AG09309 (cell line): ENCODE measurements at places on chromosomes 16 and 17.

DNA sequence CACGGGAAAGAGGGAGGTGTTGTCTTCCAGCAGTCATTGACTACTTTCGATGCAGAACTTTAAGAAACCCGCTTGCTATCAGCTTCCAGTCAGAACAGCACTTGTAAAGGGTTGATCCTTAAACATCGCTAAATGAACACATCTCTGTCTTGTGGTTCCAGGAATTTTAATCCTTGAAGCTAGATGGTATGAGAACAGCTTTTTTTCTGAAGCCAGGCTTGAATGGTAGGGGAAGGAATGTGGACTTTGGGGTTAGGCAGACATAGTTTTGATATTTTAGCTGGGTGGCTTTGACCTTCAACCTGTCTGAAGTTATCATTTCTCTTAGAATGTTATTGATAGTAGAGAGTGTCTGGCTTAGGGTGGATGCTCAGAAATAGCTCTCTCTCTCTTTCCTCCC lies 81.1 kb downstream of the RGS9 start:
- DNase-seq = no peak

DNA sequence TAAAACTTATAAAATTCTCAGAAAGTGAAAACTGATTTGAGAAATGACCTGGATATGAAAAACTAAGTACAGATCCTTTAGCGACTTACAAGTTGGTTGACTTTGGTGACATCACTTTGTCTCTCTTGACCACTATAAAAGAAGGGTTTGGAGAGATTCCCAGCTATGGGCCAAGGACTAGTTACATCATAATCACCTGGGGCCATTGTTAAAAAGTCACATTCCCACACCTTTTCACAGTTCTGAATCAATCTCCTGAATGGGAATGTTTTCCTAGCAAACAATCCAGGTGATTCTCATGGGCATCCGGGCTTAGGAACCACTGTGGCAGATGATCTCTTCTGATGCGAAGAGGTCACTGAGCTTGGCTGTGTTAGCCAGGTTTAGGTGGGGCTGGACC lies 620 bp upstream of the VWA3A start:
- DNase-seq = no peak

- DNase-seq = no peak
These were observed 227.8 kb downstream of the ZNF423 start for GRCh38 chr16:49628148-49628547.

GRCh38 chr17:42782166-42783061 lies 2.0 kb downstream of the WNK4 start:
- DNase-seq = no peak

DNA sequence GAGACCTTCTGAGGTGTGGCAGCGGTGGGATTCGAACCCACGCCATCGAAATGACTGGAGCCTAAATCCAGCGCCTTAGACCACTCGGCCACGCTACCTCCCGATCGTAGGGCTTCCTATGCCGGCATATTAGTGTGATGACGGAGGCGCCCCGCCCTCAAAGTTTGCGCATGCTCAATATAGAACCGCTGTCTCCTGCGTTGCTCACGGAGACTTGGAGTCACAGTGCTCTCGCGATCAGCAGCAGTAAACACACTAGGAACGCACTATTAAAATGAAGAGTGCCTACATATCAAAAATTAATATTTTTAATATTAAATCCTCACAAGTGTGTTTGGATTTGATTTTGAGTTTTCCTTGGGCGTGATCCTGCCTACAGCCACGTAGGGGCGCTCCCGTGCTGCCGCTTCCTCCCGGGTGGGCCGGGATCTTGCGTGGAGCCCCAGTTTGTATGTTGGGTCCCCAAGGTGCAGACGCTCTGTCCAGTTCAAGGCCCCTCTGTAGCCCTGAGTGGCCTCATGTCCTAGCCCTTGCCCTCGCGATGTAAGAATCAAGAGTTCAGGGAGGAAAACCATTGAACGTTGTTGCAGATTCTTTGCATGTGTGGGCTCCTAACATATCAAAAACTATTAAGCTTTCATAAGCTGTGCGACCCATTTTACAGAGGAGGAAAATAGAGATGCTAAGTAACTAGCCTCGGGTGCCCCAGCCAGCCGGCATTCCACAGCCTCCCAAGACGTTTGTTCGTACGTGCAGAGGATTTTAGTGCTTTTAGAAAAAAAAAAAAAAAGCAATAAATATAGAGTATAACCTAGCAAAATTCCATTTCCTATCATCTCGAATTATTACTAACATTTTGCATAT lies 10.2 kb upstream of the EEF2K start:
- peak; percentile 47 for DNase-seq

DNA sequence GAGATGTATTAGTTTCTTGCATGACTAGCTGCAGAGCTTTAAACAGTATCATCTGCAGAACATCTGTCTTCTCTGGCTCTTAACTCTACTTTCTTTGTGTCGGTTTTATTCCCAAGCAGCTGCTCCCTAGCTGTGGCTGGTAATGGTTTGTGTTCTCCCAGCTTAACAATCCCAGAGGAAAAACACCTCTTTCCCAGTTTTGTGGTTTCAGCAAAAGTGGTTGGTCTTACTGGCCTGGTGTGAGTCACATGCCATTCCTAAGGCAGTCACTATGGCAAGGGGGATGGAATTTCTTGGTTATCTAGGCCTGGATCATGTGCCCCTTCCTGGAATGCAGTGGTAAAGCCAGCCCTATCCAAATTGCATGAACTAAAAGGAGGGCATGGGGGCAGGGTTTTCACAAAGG lies 27.5 kb downstream of the OMG start:
- peak; percentile 99 for DNase-seq

DNA sequence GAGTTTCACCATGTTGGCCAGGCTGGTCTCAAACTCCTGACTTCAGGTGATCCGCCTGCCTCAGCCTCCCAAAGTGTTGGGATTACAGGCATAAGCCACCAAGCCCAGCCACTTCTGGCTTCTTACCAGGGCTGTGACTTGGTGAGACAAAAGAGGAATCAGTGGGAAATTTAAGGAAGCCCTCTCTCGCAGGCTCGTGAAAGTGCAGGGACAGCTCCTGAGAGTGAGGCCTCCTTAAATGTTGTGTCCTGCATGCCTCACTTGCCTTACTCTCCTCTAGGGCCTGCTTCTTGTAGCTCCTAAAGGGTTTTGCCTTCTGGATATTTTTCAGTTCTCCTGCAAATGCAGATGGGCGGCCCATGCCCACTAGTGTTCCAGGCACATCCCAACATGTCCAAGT lies 5.2 kb downstream of the AHSP start:
- no peak for DNase-seq

DNA sequence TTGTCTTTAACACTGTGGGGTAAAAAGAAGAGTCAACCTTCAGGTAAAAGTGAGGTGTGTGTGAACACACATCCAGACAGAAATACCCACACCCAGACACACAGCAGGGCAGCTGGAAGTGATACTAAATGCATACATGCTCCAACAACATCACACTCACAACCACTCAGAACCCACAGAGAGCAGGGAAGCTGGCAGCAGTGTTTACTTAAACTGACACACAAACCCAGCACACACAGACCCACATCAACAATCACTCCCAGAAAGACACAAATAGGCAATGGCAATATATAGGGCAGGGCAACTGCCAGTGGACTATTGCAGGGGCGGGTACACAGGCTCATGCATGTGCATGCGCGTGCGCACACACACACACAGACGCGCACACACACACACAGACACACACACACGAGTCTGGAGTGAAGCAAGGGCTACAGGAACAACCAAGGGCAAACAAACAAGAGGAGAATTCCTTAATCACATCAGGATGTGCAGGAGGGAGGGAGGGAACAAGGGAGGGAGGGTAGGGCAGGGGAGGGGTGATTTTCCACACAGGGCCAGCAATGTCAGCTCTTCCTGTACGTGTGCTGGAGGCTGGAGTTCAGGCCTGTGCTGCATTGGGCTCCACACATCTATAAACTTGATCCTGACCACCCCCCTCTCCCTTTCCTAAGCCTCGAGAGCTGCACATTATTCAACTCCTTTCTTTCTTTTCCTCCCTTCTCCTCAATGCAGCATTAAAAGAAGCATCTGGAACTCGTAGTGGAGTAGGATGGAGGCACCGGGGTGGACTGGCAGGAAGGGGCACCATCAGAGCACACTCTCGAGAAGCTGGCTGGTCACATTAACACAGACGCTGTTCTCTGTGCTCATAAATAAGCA lies 30.1 kb downstream of the HIC1 start:
- peak; percentile 89 for DNase-seq

DNA sequence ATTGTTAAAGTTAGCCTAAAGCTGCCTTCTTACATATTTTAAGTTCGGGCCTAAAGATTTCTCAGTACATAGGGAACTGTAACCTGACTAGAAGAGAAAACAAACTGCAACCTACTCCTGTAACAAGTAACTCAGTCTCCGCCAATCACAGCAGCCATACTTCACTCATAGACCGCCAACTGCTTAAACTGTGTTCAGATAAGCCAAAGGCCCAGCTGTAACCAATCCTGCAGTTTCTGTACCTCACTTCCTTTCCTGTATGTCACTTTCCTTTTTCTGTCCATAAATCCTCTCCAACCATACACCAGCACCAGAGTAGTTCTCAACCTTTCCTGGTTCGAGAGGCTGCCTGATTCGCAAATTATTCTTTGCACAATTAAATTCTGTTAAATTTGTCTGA lies 41.5 kb downstream of the GLG1 start:
- DNase-seq = no peak

GRCh38 chr17:27846042-27846655 lies 45.8 kb upstream of the NOS2 start:
- no peak for DNase-seq

DNA sequence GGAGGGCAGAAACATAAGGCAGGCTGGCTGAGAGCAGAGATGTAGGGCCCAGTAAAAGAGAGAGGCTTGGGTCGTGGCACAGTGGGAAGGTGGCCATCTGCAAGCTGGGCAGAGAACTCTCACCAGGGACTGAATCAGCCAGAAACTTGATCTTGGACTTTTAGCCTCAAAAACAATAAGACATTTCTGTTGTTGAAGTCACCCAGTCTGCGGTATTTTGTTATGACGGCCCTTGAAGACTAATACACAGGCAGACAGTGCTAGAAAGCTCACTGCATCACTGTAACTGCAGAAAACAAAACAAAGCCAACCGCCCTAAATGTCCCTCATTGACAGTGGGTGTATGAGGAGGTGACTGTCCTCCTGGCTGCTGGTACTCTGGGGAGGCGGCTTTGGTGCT lies 3.9 kb upstream of the JPH3 start:
- DNase-seq = no peak

DNA sequence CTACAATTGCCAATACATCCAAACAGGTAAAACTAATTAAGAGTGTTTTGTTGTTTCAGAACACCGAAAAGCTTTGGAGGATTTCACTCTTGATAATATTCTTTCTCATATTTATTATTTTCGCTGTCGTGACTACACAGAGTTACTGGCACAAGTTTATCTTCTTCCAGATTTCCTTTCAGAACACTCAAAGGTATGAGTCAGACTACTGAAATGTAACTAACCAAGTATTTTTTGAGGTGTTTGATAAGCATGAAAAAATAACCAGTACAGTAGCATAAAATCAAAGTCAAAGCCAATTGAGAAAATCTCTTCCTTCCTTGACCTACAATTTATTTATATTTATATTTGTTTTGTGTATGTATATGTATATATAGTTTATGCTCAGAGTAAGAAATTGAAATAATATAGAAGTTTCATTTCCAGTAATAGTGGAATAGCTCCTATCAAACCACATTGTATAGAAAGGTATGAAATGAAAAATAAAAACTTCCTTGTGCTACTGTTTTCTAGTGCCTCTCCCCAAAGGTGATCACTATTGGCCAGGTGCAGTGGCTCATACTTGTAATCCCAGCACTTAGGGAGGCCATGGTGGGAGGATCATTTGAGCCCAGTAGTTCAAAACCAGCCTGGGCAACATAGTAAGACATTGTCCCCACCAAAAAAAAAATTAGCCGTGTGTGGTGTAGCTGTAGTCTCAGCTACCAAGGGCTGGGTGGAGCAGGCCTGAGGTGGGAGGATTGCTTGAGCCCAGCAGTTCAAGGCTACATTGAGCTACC lies 10.9 kb downstream of the RAD51C start:
- DNase-seq = no peak

DNA sequence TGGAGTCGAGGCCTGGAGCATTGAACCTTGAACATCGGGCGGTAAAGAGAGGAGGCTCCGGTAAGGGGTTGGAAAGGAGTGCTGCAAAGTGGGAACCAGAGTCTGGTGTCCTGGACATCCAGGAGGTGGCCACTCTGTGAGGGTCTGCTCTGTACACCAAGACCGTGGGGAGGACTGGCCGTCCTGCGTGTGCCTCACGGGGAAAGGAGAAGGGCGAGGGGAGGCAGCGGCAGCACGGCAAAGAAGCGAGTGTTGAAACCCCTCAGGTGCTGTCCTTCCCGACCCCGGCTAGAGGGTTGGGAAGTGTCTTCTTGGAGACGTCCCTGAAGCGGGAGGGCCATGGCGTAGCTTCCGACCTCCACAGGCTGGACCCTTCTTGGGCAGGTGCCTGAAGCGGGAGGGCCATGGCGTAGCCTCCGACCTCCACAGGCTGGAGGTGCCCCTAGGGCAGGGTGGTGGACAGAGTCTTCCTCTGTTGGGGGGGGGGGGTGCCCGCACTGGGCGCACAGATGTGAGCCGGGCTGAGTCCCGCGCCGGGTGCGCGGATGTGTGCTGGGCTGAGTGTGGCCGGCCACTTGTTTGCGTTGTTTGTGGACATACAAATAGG lies 42.0 kb downstream of the FOXK2 start:
- DNase-seq = no peak

- DNase-seq = no peak
These were observed 7.2 kb downstream of the UBFD1 start for GRCh38 chr16:23564575-23565363.

GRCh38 chr16:1527836-1528811 lies 5.3 kb upstream of the TMEM204 start:
- no peak for DNase-seq

- no peak for DNase-seq
These were observed 624 bp downstream of the G6PC3 start for GRCh38 chr17:44071198-44071520.

- peak; percentile 11 for DNase-seq
These were observed at the start of gene NOG for GRCh38 chr17:56593646-56594319. NOG (plus strand) TSS chr17:56593699; CDS start chr17:56594224, 525 bp downstream.

- DNase-seq = no peak
These were observed 102.6 kb downstream of the ZNF778 start for GRCh38 chr16:89319886-89320781.

DNA sequence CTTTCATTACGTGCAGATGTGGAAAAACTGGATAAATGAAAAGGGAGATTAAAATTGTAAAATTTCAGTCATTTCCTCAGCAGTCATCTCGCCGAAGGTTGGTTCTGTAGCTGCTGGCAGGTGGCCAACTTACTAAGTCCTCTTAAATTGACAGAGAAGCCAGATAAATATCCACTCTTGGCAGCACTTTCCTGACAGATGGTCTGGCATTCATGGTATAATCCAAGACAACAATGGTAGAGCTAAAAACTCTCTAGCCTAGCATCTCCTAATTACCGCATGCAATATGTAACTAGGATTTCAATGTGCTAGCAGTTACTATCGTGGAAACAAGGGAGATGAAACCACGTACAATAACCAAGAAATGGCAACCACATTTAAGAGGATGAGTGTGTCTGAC lies 306.3 kb downstream of the CNTNAP4 start:
- no peak for DNase-seq

- DNase-seq = no peak
These were observed 70.9 kb upstream of the N4BP1 start for GRCh38 chr16:48680881-48681280.

- DNase-seq = no peak
These were observed 16.8 kb downstream of the ZNF750 start for GRCh38 chr17:82823004-82823403.

- DNase-seq = no peak
These were observed 126.9 kb downstream of the KIF2B start for GRCh38 chr17:53949473-53950090.
